ENCODE measurements at places on chromosomes 11 and 22. TPM values are rescaled to one million over a fixed set of nuclear protein-coding genes. Genes with fewer than 3 reads are reported as not detected.

The MS4A8 gene
- total RNA-seq, result not detected

The MS4A4A gene
- not detected for total RNA-seq

The MS4A2 gene
- not detected for total RNA-seq

The SCGB1C1 gene
- total RNA-seq, result not detected

The ENTHD1 gene
- total RNA-seq, result not detected

The DDI1 gene
- not detected for total RNA-seq

The NNMT gene
- total RNA-seq, result 173 TPM

The BTG4 gene
- total RNA-seq, result not detected

The LINC01488 gene
- total RNA-seq, result 0.05 TPM

The OR10A2 gene
- total RNA-seq, result not detected

The NFAM1 gene
- total RNA-seq, result not detected

The NAALAD2 gene
- not detected for total RNA-seq

The FXYD6 gene
- not detected for total RNA-seq

The KRTAP5-1 gene
- not detected for total RNA-seq

The MYBPC3 gene
- total RNA-seq, result not detected

The CTSW gene
- 1.9 TPM for total RNA-seq

All from SJSA1 (cell line).